ENCODE measurements at places on chromosomes 2 and 18.
A peak's percentile ranks its signal among the peaks of the same experiment; 100 is the strongest.

- DNase-seq = peak; percentile 65
Observed at GRCh38 chr2:197255543-197255942, 55.0 kb downstream of the ANKRD44 start.

GRCh38 chr2:32714521-32714920, 86.7 kb downstream of the TTC27 start:
- no peak for DNase-seq

- peak; percentile 19 for DNase-seq
Observed at GRCh38 chr2:2057125-2057721, 273.9 kb downstream of the MYT1L start.

DNA sequence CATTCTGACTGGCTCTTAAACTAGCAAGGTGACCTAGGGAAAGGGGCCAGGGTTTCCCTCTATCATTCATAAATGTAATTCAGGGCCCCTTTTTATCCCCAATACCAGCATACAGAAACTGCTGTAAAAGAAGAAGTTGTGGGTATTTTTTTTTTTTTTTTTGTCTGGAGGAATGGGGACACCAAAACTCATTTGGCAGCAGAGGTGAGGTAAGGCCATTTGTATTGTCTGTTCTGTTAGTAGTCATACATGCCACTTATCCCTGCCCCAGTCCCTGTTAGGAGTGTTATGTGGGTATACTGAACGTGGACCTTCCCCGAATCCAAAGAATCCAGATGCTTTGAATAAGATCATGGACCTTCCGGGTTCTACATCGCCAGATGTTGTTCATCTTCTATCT, 1.7 kb downstream of the SEPTIN2 start:
- no peak for DNase-seq

- DNase-seq = no peak
Observed at GRCh38 chr2:225465827-225466226, 66.3 kb downstream of the NYAP2 start.

DNA sequence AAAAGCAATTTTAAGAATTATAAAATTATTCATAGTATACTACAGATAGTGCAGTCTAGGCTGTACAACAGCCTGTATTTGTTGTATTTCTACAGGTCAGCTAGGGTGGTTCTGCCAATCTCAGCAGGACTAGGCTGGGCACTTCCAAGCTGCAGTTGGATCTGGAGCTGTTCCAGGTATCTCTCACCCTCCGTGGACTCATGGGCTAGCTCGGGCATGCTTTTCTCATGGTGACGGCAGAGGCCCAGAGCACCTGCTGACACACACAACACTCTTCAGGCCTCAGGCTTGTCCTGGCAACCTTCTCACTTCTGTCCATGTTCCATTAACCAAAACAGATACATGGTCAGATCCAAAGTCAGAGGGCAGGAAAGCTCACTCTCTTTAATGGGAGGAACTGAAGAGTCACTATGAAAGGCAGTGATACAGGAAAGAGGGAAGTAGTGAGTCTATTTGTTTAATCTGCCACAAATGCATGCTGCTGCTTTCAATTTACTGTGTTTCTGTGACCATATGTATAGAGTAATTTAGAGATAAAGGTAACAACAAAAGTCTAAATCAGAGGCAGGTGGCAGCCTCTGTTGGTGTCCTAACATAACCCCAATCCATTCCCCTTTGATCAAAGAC, 462.4 kb upstream of the ACVR2A start:
- no peak for DNase-seq

DNA sequence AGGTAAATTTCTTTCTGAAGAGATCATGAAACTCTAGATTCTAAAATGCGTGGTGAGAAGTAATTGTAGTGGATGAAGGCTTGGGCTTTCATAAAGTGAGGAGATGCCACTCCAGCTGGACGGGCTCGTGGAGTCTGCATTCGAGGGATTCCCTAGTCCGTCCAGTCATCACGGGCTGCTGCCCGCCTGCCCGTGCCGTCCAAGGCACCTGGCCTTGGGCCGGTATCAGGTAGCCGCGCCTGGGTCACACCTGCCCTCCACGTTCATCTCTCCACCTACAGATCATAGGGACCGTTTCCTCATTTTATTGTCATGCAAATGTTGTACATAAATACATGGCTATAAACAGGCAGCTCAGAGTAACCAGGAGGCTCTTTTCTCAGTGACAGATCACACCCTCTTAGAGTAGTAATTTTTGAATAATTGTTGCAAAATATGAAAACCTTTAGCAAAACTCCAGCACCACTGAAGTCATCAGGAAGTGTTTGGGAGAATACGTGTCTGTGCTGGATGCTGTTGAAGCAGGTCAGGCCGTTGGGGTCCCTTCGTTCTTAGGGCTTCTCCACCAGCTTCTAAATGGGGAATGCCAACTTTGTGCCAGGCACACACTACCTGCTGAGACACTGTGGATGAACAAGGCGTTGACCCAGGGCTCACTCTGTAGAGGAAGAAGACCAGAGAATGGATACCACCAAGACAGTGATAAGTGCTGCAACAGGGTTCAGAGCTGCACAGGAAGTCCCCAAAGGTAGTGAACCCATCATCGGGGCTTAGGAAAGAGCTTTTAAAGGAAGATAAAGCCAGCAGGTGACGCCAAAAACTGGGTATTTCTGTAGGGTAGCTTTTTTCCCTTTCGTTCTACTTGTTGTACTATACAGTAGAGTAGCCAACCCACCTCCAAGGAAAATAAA, 112.5 kb downstream of the FAM210A start:
- no peak for DNase-seq

DNA sequence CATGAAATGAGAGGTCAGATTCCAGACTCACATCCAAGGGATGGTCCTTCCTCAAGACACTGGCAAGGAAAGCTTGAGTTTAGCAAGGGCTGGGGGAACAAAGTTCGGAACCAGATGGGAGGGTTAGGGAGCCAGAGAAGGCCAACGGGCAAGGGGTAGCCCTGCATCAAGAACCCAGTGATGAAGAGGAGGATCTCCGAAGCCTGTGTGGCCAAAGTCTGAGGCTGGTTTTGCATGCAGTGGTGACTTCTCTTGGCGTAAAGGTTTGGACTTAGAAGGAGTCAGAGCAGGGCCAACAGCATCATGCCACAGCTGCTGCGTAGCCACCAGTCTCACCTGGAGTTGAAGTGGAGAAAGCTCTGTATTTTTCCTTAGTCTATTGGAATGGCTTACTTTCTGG, 123.5 kb upstream of the ALPP start:
- no peak for DNase-seq

DNA sequence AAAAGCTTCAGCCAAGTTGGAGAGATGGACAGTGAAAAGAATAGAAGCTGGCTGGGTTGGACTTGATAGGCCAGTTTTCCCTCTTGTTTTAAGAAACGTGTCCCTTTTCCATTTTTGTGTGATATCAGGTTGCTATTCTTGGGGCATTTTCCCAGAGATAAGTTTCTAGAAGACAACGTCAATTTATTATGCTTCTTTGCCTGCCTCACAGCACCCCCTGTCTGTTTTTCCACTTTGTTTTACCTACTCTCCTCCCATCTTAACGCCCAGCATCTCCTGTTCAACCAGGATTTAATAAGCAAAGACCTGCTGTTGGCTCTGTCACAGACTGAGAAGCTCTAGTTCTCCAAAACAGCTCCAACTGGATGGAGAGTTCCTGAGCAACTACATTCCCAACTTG, 317.8 kb upstream of the ZNF521 start:
- no peak for DNase-seq

Data from effector CD4-positive, alpha-beta T cell (primary cell).